AG20443 (cell line): ENCODE measurements at places on chromosomes 6 and 20.
A peak's percentile ranks its signal among the peaks of the same experiment; 100 is the strongest.

DNA sequence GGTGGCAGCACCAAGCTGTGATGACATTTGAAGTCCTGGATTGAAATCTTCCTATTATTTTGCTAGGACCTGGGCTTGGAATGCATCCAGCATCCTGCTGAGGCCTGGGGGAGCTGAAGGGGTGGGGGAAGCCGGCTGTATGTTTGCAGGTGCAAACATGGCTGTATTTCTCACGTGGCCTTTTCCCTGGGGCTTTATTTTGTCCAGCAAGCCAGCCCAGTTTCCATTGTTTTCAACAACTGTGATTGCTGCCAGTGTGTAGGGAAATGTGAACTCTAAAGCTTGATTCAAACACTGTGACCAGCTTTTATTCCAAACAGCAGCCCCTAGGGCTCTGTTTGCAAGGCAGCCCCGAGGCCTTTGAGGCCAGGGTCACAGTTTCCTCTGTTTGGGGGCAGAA, 683.0 kb downstream of the DHX35 start:
- no peak for DNase-seq

DNA sequence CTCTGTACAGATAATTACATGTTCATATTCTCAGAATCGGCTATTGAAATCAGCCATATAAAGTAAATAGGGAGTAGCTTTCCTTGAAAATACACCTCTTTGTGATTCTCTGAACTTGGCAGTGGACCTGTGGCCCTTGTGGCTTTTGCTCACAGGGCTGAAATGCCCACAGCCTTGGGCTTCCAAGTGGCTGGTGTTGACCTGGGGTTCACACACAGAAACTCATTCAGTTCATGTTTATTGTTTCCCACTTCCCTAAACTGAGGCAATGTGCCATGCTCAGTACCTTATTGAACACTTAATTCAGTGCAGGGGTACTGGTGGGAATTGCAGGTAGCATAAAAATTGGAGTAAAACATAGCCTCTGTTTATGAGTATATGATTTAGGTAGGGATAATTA, 19.1 kb upstream of the TULP4 start:
- no peak for DNase-seq

DNA sequence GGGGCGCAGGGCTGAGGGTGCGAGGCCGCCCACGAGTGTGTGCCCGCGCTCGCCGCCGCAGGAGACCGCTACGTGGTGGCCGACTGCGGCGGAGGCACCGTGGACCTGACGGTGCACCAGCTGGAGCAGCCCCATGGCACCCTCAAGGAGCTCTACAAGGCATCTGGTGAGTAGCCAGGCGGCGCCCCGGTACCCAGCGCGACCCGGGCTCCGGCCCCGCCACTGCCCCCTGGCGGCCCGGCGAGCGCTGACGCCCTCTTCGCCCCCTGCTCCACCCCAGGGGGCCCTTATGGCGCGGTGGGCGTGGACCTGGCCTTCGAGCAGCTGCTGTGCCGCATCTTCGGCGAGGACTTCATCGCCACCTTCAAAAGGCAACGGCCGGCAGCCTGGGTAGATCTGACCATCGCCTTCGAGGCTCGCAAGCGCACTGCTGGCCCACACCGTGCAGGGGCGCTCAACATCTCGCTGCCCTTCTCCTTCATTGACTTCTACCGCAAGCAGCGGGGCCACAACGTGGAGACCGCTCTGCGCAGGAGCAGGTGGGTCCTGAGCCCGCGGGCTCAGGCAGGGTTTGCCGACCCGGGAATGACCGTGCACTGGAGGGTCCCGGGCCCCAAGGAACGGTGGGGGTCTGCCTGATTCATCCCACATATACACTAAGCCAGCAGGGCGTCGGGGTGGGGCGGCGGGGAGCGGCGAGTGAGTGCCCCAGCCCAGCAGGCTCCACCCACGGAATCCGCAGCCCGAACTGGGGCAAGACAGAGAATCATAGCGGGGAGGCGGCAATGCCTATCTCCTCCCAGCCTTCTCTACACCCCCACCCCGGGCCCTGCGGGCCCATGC, 17.4 kb downstream of the HSPA12B start:
- peak; percentile 73 for DNase-seq

DNA sequence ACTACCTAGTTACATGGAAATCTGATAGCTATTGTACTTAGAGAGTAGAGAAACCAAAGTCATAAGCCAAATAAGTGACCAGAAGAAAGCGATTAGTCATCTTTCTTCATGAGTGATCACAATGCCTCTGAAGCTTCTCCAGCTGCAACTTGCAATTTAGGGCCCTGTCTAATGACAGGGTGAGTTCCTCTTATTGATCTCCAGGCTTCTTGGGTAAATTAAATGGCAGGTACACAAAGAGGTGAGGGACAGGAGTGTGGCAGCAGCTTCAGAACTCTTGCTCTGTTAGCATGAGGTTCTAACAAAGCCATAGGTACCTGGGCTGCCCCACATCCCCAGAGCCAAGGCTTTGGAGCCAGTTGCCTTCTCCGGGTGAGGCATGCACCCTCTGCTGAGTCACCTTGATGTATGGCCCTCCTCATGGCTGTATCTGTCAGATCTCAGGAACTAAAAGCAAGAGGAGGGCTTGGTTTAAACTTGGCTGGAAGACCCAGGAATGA, 60.8 kb downstream of the PRDM1 start:
- peak; percentile 50 for DNase-seq

DNA sequence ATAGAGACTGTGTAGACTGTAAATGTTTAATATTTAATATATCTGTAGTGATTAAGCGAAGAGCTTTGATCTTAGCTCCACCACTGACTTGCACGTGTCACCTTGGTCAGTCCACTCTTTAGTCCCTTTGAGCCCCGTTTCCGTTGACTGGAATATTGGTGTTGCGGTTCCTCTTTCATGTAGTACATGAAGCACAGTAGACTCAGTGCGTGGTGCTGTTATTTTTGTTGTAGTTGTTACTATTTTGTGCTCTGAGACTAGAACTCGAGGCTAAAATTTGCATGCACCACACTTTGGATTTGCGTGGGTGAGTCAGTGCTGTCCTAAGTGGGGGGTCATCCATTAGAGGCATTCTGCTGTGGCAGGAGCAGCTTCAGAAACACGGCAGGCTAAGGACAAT, 291.4 kb downstream of the QKI start:
- no peak for DNase-seq

GRCh38 chr20:51531141-51531710, 11.3 kb downstream of the NFATC2 start:
- no peak for DNase-seq

DNA sequence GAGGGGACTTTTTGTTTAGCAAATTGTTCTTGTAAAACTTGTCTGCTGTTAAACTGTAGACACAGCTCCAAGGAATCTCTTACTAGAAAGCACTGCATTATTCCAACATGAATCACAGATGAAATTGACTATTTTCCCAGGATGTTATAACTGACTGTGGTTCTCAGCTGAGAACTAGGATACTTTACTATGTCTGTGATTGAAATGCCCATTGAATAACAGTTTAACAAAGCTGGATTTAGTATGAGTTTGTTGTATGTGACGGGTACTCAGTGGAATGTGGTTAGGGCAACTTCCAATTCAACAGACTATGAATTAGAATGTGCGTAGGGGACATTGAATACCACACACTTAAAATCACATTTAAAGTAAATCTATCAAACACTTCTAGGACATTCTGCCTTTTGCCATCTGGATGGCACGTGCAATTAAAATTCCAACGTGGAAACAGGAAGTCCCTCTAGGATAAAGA, 193.4 kb upstream of the PREP start:
- peak; percentile 74 for DNase-seq

- DNase-seq, result no peak
Observed at GRCh38 chr20:22567944-22568871, 16.2 kb downstream of the FOXA2 start.

DNA sequence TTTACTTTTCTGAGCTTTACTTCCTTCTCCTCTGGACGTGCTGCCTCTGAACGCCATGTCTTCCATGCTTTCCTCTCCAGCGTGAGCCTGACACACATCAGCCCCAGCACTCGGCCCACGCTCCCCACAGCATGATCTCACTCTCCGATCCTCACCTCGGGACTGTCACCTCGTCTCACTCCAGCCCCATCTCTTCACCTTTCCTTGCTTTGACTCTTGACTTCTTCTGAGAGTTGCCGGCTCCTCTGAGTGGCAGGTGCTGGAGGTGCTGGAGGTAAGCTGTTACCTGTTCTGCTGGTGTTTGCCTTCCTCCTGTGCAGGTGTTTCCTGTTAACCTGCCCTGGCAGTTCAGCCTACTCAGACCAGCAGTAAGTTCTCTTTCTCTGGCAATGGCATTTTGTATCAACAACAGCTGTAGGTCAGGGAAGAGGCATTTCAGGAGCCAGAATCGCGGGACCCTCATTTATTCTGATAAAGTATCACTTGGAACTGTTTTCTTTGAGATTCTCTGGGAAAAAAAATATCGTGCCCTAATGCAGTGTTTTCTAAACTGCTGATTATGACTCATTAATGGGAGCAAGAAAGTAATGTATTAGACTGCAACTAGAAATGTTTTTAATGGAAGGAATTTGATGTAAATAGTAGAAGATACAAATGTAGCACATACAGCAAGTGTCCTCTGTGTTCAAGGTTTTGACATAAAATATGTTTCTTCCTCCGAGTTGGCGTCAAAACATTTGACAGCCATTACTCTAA, 106.5 kb downstream of the ARID1B start:
- no peak for DNase-seq

GRCh38 chr6:3535033-3535775, 78.4 kb upstream of the SLC22A23 start:
- peak; percentile 6 for DNase-seq

DNA sequence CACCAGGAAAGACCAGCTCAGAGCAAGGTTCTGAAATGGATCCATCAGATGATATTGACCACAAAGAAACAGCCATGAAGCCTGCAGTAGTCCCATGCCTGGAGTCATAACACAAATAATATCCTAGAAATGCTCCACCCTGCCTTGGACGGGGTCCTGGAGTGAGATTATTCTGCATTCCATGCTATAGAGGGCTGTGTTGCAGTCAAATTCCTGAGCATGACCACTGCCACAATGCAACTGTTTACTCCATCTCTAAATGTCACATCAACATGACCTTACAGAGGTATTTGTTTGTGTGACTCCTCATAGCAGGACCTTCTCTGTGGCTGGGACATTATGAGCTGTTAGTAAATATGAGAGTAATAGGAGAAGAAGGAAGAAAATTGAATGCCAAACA, 257.5 kb upstream of the TCF21 start:
- DNase-seq, result peak; percentile 56

GRCh38 chr20:12466915-12467314, 541.9 kb upstream of the SPTLC3 start:
- DNase-seq, result no peak

DNA sequence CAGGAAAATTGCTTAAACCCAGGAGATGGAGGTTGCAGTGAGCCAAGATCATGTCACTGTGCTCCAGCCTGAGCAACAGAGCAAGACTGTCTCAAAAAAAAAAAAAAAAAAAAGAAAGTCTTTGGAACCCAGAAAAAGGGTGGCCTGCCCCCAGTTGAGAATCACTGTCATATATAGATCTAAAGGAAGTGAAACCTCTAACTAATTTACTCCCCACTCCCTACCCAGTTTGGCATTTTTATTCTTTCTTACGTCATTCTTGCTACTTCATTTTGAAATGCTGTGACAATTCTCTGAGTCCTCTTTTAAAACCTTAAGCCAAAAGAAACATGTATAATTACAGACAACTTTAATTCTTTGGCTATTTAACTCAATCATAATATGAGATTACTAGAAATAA, 254.8 kb downstream of the CDC5L start:
- DNase-seq, result no peak

- DNase-seq, result no peak
Observed at GRCh38 chr20:43237651-43238168, 48.0 kb upstream of the PTPRT start.

- DNase-seq, result no peak
Observed at GRCh38 chr6:158620963-158621693, 23.4 kb downstream of the DYNLT1 start.

DNA sequence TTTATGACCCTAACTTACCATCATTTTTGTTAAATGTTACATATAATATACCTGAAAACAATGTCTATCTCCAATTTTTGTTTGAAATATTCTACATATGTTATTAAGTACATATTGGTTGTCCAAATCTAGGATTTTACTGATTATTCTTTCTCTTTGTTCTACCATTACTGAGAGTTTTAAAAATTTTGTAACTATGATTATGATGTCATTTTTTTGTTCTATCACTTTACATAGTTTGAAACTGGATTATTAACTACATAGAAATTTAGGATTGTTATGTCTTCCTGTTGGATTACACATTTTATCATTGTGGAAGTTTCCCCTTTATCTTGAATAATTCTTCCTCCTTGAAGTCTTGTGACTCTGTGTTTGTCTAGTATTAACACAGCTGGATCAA, 41.2 kb downstream of the LINC00237 start:
- no peak for DNase-seq

- no peak for DNase-seq
Observed at GRCh38 chr6:111517965-111518364, 34.9 kb upstream of the REV3L start.

DNA sequence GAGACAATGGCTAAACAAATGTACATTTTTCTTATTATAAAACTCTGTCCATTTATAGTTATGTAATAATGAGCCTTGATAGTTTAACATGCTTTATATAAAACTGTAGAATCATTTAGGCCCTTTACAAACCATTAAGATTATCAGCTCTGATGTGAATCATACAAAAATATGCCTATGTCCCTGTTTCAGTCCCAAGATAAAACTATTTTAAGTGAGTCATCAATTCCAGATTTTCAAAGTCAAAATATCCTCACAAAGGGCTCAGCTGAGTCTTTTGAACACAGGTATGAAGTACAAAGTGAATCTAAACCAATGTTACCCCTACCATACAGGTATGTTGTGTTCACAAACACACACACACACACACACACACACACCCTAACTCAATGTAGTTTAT, 88.0 kb downstream of the PTPRK start:
- DNase-seq, result peak; percentile 54

GRCh38 chr6:113281014-113281413, 576.1 kb upstream of the MARCKS start:
- DNase-seq, result no peak
